ENCODE measurements at places on chromosomes 1 and 21.

GRCh38 chr1:179984942-179985341 is 30.3 kb downstream of the CEP350 start:
- DNase-seq: no peak

GRCh38 chr21:20108016-20108415 is 890.2 kb upstream of the NCAM2 start:
- DNase-seq: no peak

- no peak for DNase-seq
These were observed 125.8 kb upstream of the HOOK1 start for GRCh38 chr1:59688976-59689375.

- DNase-seq: no peak
These were observed 17.8 kb downstream of the MCOLN3 start for GRCh38 chr1:85030536-85030935.

Data from NCI-H1417 (cell line).